Activated T-helper 1 cell treated with anti-CD3 and anti-CD28 coated beads, Interleukin-2, amount 50 U/mL, for 16 hours (primary cell): ENCODE measurements at places on chromosomes 2 and 18.

GRCh38 chr2:203301667-203302066 is 26.5 kb upstream of the ABI2 start:
- no peak for DNase-seq

GRCh38 chr18:58694720-58695468 is 23.6 kb downstream of the MALT1 start:
- no peak for DNase-seq

GRCh38 chr2:228507870-228508269 is 326.4 kb upstream of the SPHKAP start:
- no peak for DNase-seq

GRCh38 chr18:67893916-67894315 is 377.4 kb upstream of the DSEL start:
- DNase-seq = no peak

GRCh38 chr2:1990724-1991123 is 246.4 kb upstream of the PXDN start:
- DNase-seq = no peak

DNA sequence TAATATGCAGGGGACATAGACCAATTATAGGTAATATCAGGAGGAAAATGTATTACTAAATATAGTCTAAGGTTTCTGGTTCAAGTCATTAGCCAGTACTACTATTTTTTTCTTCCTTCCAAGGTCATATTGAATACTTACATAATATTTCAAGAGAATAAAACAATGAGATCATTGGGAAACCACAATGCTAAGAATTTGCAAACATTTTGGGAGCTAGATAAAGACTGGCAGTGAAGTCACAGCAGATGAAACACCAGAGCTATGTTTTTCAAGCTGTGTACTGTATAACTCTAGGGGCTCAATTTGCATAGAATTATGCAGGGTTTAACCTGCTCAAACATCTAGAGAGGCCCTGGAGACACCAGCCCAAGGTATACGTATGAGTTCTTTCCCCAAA is 80.5 kb upstream of the KCNH7 start:
- DNase-seq = no peak

- DNase-seq = no peak
Observed at GRCh38 chr2:174025271-174026121, 60.3 kb upstream of the SP3 start.

DNA sequence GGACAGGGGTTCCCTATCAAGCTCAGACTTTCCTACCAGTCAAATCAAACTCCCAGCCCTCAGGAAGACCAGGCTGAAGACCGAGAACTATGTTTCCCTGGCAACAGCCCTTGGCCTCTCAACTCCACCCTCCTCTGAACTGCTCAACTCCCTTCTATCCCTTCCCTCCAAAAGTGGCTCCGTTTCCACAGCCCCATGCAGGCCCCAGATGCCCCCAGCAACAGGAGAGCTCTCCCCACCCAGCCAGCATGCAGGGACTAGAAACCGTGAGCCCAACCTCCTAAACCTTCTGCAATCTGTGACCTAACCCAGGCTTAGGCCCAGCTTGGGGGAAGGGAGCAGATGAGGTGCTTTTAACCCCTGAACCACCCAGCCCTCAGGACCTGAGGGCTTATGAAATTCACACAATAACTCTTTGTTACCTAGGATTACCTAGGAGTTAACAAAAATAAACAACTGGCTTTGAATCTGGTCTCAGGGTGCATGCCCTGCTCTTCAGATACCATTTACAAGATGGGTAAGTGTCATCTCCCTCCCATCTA is 87.2 kb downstream of the BCL11A start:
- no peak for DNase-seq

- DNase-seq = no peak
Observed at GRCh38 chr2:28420722-28421121, 28.1 kb downstream of the FOSL2 start.

DNA sequence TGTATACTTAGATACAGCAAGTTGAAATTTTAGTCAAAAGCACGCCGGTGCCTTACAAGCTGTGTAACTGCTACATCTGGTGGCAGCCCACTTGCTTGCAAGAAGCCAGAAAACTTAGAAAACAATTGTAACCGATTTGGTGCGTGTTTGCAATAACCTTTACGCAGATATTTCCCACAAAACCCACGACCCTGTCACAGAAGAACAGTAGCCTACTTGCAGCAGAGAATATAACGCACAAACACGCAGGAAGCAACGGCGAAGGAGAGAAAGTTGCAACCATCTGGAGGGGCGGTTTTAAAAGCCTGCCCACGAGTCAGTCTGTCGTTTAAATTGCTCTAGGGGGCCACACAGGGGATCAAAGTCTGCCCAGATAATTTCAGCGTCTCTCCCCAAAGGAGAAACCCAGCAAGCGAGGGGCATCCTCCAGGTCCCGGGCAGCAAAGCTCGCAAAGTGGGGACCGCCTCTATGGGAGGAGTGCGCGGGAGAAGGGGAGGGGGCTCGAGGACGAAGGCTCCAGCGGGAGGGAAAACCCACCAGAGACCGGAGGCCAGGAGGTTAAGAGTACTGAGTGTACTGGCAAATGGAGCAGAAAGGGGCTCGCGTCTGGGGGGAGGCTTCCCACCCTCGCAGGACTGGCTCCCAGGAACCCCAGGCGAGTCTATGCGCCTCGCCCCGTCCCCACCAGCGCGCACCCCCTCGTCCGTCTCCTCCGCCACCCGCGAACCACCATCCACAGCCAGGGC is 1.1 kb downstream of the TLK1 start:
- DNase-seq = peak; percentile 27

GRCh38 chr2:191032588-191033429 is 18.8 kb upstream of the STAT1 start:
- no peak for DNase-seq

GRCh38 chr2:238403632-238404405 is 22.9 kb upstream of the ASB1 start:
- DNase-seq = no peak

DNA sequence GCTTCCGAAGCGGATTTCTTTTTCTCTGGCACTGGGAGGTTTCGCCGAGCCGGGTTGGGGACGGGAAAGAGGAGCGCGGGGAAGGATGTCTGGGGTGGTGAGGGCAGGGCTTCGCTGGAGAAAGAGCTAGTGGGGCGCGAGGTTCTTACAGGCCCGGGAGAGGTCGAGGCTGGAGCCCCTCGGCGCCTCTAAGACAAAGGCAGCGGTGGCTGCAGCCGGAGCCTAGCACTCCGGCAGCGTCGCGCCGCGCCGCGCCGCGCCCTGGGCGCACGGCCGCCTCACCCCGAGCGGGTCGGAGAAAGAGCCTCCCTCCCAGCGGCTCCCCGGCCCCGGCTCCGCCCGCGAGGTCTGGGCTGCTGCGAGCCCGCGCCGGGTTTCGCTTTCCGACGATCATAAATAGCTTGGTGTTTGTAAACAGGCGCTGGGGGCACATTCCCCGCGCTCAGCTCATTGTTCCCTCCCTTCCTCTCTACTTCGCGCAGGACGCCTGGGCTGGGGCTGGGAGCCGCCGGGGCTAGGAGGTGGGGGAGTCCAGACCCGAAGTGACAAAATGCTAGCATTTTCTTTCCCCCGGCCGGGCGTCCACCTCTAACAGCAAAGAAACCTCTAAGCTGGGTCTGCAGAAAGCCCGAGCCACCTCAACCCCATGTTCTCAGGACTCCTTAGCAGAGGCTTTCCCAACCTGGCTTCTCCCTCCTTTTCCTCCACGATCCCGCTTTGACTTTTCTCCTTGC is 813 bp upstream of the MEIS1 start:
- DNase-seq = no peak

DNA sequence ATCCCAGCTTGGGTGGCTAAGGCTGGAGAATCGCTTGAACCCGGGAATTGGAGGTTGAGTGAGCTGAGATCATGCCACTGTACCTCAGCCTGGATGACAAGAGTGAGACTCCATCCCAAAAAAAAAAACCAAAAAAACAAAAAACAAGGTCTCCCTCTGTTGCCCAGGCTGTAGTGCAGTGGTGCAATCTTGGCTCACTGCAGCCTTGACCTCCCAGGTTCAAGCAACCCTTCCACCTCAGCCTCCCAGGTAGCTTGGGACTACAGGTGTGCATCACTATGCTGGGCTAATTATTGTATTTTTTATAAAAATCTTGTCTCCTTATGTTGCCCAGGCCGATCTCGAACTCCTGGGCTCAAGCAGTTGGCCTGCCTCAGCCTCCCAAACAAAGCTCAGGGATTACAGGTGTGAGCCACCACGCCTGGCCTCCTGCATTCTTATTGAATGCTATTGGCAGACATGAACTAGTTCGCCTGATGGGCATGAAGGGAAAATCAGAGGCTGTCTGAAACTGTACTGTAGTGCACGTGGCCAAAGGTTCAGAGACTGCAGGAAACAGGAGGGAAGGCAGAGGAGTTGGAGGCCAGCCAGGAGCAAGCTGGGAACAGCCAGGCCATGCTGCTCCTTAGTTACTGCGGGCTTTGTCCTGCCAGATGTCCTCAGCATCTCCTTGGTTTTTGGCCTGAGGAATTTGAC is 16.0 kb upstream of the ASXL2 start:
- no peak for DNase-seq

- DNase-seq = no peak
Observed at GRCh38 chr2:46963210-46963609, 47.6 kb upstream of the MCFD2 start.

- no peak for DNase-seq
Observed at GRCh38 chr2:217065012-217065290, 205.1 kb upstream of the TNP1 start.

GRCh38 chr2:113007250-113007649 is 2.0 kb downstream of the IL36A start:
- no peak for DNase-seq

DNA sequence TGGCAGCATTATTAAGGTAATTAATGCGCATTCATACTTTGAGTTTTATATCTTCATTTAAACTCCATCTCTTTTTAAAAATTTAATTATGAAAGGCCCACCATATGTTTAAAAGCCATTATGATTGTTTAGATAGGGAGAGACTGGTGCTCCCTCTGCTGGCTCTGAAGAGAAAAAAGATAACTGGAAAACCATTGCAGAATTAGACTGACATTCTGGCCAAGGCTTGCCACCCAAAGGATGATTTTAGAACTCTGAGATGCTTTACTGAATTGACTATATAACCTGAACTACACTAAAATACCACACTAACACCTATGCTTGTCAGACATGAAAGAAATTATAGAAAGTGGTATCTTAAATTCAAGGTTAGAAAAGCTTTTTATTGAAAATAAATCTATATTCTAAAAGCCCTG is 127.6 kb upstream of the SPOPL start:
- DNase-seq = no peak

DNA sequence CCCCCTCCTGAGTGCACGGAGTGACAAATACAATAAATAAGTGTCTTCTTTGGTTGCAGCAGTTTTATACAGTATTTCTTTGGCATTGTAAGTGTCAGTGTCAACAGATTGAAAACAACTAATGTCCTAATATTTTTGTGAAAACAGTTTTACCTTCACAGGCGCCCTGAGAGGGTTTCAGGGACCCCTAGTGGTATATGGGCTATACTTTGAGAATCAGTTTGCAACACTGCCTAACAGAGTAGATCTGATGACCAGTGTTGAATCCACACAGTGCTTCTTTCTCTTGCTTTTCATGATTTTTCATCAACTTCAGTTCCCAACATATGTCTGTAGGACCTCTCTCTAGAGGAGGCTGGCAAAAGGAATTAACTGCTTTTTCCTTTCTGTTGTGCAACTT is 162.2 kb downstream of the PRPF40A start:
- DNase-seq = no peak

GRCh38 chr2:220034426-220035130 is 407.1 kb downstream of the SLC4A3 start:
- DNase-seq = no peak

DNA sequence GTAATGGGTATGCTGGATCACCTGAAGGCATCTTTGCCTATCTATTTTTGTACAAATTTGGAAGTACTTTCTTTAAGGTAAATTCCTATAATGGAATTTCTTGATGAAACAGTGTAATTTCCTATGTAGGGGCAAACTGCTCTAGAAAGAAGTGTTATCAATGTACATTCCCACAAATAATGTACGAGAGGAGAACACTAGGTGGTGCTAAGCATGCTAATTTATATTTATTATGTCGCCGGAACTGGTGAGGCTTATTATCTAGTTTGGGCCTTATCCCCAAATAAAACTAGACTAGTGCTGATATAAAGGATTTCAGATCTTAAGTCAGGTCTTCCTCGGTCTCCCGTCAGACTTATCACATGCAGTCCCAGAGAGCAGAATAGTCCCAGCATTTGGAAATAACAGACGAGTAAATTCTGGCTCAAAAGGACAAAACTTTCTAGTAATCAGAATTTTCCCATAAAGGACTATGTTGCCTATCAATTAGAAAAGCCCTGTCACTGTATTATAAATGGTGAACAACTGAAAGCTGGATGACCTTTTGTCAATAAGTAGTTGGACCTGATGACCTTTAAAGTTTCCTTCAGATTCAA is 86.9 kb upstream of the RBBP8 start:
- no peak for DNase-seq

- DNase-seq = no peak
Observed at GRCh38 chr2:9937968-9938367, 13.5 kb upstream of the GRHL1 start.

GRCh38 chr2:156147594-156148330 is 184.8 kb downstream of the NR4A2 start:
- DNase-seq = no peak

- DNase-seq = no peak
Observed at GRCh38 chr2:70692256-70692655, 75.7 kb downstream of the ADD2 start.

- DNase-seq = no peak
Observed at GRCh38 chr18:51171625-51172259, 25.7 kb downstream of the MEX3C start.

- DNase-seq = no peak
Observed at GRCh38 chr2:150976604-150977003, 285.1 kb downstream of the RBM43 start.

DNA sequence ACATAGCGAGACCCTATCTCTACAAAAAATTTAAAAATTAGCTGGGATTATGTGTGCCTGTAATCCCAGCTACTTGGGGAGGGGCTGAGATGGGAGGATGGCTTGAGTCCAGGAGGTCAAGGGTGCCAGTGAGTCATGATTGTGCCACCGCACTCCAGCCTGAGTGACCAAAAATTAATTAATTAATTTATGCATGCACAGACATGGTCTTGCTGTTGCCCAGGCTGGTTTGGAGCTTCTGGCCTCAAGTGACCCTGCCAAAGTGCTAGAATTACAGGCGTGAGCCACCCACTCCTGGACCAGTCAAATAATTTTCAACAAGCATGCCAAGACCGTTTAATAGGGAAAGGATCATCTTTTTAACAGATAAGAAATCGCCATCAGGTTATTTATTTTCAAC is 57.7 kb upstream of the TFCP2L1 start:
- no peak for DNase-seq

DNA sequence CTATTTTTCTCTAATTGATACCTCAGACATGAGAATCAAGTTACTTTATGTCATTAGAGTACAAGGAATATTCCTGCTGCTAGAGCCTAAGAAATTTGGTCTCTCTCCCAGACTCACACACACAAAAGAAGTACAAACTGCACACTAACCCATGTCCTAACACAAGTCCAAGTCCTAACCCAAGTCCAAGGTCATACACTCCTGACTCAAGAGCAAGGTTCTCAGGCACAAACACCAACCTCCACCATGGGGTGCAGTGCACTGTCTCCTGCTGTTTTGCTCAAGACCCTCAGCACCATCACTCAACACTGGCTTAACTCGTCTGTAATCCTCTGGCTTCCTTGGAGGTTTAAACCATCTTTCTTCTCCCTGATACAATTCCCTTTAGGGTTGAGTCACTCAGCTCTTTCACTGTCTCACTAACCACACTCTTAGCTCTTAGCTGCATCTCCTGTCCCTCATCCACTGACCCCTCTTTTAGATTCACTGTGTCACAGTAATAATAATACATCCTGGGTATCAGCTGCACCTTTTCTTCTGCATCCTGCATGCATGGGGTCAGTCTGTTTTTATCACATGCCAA is 129.8 kb downstream of the BCL2L11 start:
- DNase-seq = no peak
